ENCODE measurements at places on chromosomes 16 and 17. TPM values are rescaled to one million over a fixed set of nuclear protein-coding genes. Genes with fewer than 3 reads are reported as not detected.

Gene NDE1
- total RNA-seq = 95.6 TPM

Gene PPL
- 0.18 TPM for total RNA-seq

DNA sequence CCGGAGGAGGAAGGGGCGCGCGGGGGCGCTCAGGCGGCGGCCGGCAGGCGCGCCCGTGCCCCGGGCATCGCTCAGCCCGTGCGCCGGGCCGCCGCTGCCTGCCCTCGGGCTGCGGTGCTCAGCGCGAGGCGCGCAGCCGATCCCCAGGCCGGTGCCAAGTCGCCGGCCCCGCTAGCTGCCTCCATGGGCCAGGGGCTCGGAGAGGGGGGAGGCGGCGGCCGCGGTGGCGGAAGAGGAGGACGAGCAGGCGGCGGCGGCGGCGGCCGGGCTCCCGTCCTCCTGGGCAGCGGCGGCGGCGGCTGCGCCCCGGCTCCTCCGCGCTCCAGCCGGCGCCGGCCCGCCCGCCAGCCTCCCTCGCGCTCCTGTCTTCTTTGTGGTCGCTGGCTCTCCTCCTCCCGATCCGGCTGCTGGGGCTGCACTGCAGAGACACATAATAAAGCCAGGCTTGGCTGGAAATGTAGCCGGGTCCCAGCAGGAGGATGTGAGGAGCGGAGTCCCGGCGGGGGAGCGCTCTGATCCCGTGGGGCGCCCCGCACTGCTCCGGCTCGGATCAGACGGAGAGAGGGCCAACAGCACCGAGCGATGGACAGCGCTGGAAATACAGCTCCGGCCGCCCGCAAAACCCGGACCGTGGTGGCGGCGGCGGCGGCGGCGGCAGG is 889 bp upstream of the ZNF423 start:
- DNase-seq = peak; percentile 85

- DNase-seq = no peak
Observed at GRCh38 chr16:14650629-14651028, 17.9 kb downstream of the BFAR start.

DNA sequence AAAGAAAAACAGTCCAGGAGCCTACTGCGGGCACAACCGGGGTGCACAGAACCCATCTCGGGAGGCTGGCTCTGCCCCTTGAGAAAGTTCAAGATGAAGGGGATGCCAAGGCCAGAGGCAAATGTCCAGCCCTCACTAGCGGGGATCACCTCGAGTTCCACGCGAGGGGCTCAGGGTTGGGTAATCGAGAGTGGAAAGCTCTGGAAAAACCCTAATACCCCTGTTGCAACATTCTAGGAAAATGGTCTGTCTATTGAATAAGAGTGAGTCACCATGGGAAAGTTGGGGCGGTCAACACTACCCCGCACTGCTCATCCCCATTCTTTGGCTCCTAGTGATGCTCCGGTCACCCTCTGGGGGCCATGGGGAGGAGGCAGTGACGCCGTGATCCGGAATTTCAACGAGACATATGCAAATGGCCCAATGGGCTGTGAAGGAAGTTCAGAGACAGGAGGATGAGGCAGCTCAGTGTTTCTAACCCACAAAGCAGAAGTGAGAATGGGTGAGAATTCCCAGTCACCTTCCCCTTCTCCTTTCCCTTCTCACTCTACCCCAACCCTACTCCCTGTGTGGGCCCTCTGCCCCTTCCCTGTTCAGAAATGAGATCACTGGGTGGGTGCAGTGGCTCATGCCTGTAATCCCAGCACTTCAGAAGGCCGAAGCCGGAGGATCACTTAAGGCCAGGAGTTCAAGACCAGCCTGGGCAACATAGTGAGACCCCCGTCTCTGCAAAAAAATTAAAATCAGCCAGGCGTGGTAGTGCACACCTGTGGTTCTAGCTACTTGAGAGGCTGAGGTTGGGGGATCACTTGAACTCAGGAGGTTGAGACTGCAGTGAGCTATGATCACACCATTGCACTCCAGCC is 22.4 kb downstream of the SOCS3 start:
- no peak for DNase-seq
